SJCRH30 (cell line): ENCODE measurements at places on chromosomes 12 and 14.

- DNase-seq: no peak
Measured at GRCh38 chr12:28415755-28416154, 225.5 kb downstream of the CCDC91 start.

GRCh38 chr12:57099766-57100165, 10.9 kb downstream of the NAB2 start:
- no peak for DNase-seq

- DNase-seq: no peak
Measured at GRCh38 chr12:26769611-26770010, 63.4 kb downstream of the ITPR2 start.

- DNase-seq: peak; percentile 34
Measured at GRCh38 chr12:88577537-88577936, 2.7 kb downstream of the KITLG start.

DNA sequence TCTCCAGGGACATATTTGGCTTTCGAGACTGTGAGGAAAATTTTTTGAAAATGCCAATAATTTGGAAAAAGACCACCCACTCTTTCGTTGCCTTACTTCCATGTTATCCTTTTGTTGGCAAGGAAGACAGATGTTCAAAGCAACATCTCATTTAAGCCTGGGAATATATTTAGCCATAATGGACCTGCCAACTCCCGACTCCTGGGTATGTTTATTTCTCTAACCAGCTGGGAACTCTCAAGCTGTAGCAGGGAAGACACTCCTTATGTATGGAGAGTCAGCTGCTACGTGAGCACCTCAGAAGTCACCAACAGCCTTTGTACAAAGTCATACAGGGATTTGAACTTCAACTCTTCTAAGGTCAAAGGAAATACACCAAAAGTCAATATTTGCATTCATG, 96.5 kb upstream of the DAAM1 start:
- DNase-seq: peak; percentile 3

DNA sequence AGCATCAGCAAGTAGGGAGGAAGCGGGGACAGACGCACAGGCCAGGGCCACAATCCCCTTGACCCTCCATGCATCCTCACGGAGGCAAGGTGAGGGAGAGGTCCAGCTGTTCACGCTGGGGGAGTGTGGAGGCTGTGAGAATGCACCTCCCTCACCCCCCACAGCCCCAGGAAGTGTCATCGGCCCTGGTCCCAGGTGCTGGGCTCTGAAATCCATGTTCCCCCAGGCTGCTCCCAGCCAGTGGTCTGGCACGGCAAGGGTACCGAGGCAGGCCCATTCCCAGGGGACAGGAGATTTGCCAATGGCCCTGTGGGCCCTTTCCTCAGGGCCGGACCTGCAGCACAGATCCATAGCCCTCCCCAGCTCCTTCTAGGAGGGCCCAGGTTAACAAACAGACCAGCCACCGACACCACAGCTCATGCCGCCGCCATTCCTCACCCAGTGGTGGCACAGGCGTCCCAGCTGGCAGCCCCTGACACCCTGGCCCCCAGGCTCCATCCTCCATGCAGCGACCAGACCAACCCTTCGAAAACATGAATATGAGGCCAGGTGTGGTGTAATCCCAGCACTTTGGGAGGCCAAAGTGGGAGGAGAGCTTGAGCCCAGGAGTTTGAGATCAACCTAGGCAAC, 21.9 kb upstream of the EIF5 start:
- DNase-seq: no peak

GRCh38 chr12:95266254-95266653, 48.6 kb downstream of the VEZT start:
- no peak for DNase-seq
